ENCODE measurements at places on chromosomes 1 and 21.

DNA sequence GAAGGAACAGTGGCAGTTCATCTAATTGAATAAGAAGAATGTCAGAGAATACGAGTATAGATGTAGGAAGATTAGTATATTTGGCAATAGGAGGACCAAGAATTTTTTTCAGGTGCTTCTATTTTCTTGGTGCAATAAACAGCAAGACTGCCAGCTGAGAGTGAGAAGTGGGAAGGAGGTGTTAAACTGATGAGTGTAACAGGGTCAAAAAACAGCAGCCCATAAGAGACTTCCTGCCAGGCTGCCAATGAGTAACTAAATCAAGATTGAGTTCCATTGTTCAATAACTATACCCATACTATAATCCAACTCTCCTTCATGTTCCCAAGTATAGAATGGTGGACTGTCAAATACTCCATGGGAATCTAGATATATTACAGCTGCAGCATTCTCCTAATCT is 28.7 kb downstream of the LYST start:
- DNase-seq = no peak

GRCh38 chr1:24022581-24023361 is 42.6 kb upstream of the SRSF10 start:
- DNase-seq = no peak

DNA sequence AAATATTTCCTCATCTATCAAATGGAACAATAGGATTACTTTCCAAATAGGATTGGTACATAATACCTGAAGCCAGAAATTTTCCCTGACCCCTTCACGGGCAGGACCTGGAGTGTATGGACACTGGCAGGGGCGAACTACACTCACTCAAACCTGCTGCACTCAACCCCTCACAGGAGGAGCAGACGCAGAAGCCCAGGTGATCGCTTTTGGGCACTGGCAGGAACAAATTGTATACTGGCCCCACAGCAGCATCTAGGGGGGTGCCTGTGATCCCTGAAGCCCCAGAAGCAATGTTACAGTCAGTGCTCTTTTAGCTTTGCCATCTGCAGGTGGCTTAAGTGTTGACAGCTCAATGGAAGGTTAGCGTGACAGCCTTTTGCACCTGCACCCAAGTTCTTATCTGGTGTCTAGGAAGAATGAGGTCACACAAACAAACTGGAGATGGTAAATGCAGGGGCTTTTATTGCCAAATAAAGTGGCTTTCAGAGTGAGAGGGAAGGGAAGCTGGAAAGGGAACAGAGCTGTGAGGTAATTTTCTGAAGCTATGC is 199.2 kb upstream of the NEGR1 start:
- no peak for DNase-seq

DNA sequence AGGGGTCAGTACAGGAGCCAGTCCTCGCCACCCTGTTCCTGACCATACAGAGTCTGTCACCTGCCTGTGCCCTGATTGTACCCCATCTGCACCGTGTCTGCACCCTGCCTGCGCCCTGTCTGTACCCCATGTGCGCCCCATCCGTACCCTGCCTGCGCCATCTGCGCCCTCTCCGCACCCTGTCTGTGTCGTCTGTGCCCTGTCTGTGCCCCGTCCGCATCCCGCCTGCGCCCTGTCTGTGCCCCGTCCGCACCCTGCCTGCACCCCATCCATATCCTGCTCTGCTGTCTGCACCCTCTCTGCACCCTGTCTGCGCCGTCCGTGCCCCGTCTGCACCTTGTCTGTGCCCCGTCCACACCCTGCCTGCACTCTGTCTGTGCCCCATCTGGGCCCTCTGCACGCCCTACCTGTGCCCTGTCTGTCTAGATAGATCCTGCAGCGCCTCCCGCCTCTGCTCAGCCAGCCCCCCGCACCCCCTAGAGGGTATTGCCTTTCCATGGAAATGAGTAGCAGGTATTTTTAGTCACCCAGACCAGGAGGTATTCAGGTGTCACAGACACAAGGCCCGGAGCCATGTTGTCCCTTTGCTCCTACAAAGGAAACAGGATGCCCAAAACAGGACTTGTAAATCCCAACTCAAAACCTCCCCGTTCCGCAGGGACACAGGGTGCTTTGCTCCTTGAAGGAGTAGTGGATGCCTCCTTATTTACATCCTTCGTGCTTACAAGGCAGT is 7.7 kb upstream of the NPHP4 start:
- no peak for DNase-seq

DNA sequence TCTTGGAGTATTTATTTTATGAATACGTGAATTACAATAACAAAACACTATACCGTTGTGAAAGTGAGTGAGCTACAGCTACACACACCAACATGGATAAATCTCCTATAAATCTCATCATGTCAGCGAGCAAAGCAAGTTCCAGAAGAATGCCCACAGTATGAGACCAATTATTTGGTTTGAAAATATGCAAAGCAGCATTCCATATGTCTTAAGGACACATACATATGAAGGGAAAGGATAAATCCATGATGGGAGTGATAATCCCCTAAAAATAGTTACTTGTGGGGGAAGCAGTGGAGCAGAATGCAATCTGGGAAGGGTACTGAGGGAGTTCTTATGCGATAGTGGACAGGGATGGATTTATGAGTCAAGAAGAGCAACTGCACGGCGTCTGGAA is 261.3 kb downstream of the DISC1 start:
- no peak for DNase-seq

DNA sequence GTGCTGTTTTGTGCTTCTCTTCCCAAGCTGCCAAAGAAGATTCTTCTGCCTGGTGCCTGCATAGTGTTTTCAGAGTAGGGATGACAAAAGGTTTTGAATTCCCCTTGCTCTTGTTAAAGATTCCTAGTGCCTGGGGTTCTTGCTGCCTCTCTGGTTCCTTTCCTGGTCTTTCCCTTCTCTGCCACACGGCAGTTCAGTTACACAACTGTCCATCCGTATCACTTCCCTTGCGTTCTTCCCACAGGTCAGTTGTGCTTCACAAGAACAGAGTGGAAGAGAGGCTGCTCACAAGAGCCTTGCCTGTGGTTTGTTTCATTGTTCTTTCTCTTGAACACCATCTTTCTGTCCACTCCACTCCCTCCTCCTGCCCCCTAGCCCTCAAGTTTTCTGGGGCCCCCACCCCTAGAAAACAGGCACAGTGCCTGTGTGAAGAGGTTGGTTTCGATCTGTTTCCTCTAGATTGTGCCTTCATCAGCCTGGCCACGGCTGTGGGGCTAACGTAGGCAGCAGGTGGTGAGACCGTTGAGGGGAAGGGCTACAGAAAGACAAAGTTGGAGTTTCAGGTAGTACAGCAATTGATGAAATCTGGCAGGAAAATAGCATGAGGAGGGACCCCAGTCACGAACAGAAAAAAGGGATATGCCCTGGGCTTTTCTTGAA is 5.8 kb downstream of the VASH2 start:
- no peak for DNase-seq

DNA sequence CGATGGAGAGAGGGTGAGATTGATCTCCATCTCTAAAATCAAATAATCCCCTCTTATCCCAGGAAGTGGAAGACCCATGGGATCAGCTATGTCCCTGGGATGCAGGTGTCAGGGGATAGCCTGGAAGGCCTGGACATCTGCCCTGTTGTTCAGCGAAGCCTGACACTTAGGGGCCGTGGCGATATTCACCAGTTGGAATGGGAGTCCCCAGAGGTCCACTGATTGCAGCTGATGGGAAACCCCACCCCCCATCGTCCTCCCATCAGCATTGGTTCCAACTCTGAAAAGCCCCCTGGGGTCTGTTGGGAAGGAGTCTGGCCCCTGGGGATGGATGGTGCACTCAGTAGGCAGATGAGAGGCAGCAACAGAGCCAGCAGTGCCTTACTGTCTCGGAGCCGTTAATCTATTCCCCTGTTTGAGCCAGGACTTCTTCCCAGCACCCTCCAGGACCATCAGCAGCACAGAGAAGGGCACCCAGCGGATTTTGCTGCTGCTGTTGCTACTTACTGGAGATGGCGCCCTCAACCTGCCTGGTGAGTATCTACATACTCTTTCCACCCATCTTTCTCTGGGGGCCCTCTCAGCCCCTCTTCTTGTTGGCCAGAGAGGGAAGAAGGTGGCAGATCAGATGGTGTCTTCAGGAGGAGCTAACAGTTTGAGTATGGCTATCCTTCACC is 13.4 kb downstream of the CATSPER4 start:
- DNase-seq = no peak

GRCh38 chr1:206912445-206913095 is 9.2 kb downstream of the FCMR start:
- DNase-seq = peak; percentile 26

- DNase-seq = no peak
These were observed 65.7 kb upstream of the ECE1 start for GRCh38 chr1:21355956-21356355.

- no peak for DNase-seq
These were observed 141.7 kb upstream of the SOD1 start for GRCh38 chr21:31517664-31518414.

DNA sequence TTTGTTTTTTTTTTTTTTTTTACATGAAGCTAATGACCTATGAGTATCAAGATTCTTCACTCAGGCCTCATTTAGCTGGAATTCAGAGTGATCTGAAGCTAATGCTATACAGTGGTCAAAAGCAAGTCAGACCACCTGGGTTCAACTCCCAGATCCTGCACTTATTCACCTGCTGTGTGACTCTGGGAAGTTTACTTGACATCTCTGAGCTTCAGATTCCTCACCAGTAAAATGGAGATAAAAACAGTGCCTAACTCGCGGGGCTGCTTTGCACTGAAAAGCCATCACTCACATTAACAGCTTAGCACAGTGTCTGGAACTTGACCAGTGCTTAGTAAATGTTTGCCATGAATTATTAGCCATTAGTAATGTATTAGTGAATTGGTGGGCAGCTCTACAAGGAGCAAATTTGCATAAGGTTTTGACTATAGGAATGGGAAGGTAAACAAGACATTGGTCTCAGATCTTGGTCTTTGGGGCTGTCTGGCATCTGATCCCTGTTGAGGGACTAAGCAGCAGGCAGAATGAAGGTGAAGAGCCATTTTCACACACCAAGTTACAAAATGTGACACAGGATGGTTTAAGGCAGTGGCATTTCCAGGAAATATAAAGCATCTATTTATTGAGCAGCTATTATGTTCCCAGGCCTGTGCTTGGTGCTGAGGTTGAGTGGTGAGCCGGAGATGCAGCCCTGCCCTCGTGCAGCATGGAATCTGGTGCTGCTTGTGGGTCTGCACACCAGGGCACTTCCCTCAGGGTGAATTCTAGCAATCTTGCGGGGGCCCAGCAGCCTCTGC is 291.3 kb downstream of the RRAGC start:
- no peak for DNase-seq

GRCh38 chr1:58660105-58660504 is 39.8 kb downstream of the MYSM1 start:
- no peak for DNase-seq
